ENCODE measurements at places on chromosomes 12 and 14. TPM values are rescaled to one million over a fixed set of nuclear protein-coding genes. Genes with fewer than 3 reads are reported as not detected.

GRCh38 chr12:69936214-69936731 lies 111.2 kb downstream of the MYRFL start:
- DNase-seq, result no peak
- H3K36me3 ChIP-seq, result no peaks in the 10 kb centered on the region
- no peak overlapping the region for H3K27ac ChIP-seq
- no peaks in the 10 kb centered on the region for H3K4me1 ChIP-seq
- peaks cover 15% of the 10 kb centered on the region for H3K27me3 ChIP-seq
- H3K4me3 ChIP-seq, result no peak overlapping the region

DNA sequence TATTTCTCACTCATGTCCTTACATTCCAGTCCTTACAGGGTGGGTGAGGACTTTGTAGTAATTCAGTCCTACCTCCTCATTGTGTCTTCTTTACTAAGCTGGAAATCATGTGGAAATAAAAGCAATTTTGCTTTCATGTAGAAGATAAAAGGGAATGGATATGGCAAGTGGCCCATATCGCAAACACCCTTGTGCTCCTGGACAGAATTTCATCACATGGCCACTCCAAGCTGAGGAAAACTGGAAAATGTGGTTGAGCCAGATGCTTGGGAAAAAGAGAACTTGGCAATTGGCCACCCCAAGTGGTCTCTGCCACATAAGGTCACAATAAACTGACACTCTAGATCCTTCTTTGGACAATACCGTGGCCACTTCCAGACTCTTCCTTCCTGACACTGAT lies 64.2 kb upstream of the IFNG-AS1 start:
- peaks cover 8% of the 10 kb centered on the region for H3K4me1 ChIP-seq
- no peak overlapping the region for H3K27ac ChIP-seq
- H3K27me3 ChIP-seq, result no peaks in the 10 kb centered on the region

- DNase-seq, result no peak
- no peaks in the 10 kb centered on the region for H3K27me3 ChIP-seq
- H3K27ac ChIP-seq, result no peak overlapping the region
Observed at GRCh38 chr14:106269029-106269428, 742.6 kb downstream of the TMEM121 start.

- peak overlapping the region; percentile 31 for H3K4me3 ChIP-seq
- peaks cover 48% of the 10 kb centered on the region for H3K4me1 ChIP-seq
- peak overlapping the region; percentile 85 for H3K27ac ChIP-seq
- H3K36me3 ChIP-seq, result peaks cover 12% of the 10 kb centered on the region
- DNase-seq, result peak; percentile 65
Observed at GRCh38 chr14:103404032-103404918, 19.1 kb downstream of the MARK3 start.

GRCh38 chr12:38427442-38427841 lies 110.9 kb downstream of the ALG10B start:
- no peak for DNase-seq
- no peak overlapping the region for H3K27ac ChIP-seq
- no peaks in the 10 kb centered on the region for H3K36me3 ChIP-seq

RHOJ gene
- total RNA-seq, result 1.6 TPM

IGF1 gene
- 1.4 TPM for total RNA-seq

HSPA2 gene
- 28.9 TPM for total RNA-seq

DNA sequence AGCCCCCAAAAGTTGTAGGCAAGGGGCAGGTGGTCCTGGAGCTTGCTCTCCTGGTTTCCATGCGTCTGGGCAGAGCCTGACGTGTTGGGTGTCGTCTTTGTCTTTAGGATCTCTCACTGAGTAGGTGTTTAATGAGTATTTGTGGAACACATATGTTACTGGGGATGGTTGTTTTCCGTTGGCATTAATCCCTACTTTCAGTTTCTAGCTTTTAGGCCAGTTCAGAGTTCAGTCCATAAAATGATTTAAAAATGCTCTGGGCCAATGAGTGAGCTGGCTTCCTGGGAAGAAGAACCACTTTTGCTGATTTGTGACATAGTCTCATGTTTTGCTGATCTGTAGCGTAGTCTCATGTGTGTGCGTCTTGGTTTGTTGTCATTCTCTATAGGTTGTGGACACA lies 10.9 kb downstream of the AACS start:
- no peaks in the 10 kb centered on the region for H3K27me3 ChIP-seq
- peaks cover 6% of the 10 kb centered on the region for H3K4me1 ChIP-seq
- no peaks in the 10 kb centered on the region for H3K36me3 ChIP-seq

GRCh38 chr12:70543444-70543843 lies 93.8 kb downstream of the PTPRB start:
- H3K27ac ChIP-seq, result peak overlapping the region; percentile 75
- DNase-seq, result peak; percentile 98
- H3K27me3 ChIP-seq, result no peaks in the 10 kb centered on the region
- H3K36me3 ChIP-seq, result no peaks in the 10 kb centered on the region
- no peak overlapping the region for H3K4me3 ChIP-seq

DNA sequence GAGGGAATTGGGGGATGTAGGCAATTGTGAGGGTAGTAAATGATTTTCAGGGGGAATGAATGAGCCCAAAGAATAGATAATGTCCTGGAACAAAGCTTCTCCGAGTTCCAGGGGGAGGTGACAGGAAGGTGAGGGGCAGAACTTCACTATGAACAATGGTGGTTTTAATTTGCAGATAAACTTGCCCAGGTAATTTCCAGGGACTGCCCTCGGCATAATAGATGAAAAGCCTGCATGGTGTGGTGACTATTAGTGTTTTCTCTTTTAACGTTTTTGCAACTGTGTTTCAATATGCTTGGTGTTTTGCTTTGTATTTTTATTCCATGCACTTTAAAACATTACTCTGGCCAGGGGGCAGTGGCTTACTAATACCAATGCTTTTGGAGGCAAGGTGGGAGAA lies 325.2 kb upstream of the RGS6 start:
- H3K4me1 ChIP-seq, result peaks cover 13% of the 10 kb centered on the region
- H3K4me3 ChIP-seq, result no peak overlapping the region

DNA sequence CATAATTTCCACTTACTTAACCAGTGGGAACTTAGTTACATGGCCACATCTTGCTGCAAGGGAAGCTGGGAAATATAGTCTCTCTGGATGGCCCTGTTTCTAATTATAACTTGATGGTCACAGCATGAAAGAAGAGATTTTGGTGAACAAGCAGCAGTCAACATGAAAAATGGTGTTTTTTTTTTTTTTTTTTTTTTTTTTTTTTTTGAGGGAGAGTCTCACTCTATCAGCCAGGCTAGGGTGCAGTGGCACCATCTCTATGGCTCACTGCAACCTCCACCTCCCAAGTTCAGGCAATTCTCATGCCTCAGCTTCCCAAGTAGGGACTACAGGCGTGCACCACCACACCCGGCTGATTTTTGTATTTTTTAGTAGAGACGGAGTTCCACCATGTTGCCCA lies 10.8 kb downstream of the SRGAP1 start:
- H3K4me3 ChIP-seq, result no peak overlapping the region
- H3K27ac ChIP-seq, result no peak overlapping the region
- no peaks in the 10 kb centered on the region for H3K27me3 ChIP-seq

DNA sequence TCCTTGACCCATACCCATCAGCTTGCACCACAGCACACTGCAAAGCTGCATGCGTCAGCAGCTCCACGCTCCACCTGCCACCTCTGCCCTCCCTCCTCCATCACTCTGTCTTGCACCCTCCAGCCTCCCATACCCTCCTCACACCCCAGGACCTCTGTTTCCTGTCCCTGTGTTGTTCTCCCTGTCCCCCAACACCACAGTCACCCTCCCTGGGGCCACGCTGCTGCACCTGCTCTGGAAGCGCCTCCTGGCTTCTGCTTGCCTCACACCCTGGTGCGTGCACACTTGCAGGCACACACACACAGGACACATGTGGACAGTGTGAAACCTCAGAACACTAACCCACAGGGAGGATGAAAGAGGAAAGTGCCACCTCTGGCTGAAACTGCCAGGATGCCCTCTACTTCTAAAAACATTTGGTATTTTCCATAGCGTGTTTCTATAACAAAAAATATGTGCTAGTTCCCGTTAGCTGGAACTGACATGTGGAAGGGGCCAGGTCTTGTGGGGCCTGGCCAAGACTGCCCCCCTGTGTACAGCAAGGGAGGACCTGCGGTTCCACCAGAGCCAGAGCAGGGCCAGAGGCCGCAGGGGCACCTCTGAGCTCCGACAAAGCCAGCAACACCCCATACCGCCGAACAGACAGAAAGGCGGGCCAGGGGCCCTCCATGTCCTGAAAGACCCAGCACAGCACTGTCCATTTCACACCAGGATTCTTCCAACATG lies 10.0 kb downstream of the BRF1 start:
- no peaks in the 10 kb centered on the region for H3K4me1 ChIP-seq
- no peak overlapping the region for H3K27ac ChIP-seq
- no peaks in the 10 kb centered on the region for H3K36me3 ChIP-seq
- H3K4me3 ChIP-seq, result no peak overlapping the region
